ENCODE measurements at places on chromosomes 12 and 14.

DNA sequence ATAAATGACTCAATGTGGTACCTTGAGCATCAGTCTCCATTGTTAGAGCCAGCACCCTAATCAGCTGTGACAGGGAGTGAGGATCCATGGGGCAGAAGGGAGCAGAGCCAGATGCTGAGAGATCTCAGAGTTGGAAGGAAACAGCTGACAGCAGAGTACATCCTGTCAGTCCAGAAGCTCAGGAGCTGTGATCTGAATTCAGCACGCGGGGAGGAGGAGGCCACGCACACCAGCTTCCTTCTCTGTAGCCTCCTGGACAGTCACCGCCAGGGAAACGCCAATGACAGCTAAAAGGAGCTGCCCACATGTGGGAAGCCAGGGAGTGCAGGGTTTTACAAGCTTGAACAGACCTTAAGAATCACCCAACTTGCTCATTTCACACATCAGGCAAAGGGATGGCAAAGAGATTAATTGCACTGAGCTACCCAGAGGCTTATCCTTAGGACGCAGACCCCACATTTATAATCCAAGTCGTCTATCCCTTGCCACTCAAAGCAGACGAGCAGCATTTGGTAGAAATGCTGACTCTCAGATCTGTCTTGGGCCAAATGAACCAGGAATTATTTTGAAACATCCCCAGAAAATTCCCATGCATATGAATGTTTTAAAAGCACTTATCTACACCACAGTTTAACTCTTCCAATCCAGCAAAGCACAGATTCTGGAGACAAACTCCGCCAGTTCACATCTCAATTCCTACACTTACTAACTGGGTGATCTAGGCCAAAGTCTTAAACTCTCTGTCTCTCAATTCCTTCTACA, 322.6 kb upstream of the TMTC1 start:
- DNase-seq: no peak

DNA sequence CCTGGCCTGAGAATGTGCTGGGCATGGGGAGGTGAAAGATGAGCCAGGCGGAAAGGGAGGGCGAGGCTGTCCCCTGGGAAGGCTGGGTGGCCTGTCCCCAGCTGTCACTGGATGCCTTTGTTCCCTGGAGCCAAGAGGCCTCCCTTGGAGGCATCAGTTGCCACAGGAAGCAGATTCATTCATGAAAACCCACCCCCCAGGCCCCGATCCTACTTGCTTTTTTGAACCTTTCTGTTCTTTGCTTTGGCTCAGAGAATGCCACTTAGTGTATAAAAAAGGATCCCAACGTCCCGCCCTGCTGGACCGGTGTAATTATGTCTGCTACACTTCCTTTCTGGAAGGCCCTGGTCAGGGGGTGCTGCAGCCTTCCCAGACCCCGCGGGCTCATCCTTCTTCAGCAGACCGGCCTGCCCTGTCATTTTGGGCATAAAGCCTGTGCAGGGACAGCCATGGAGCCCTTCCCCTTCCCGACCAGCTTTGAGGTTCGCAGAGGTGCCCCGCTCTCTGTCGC, 220.2 kb downstream of the SLC41A2 start:
- DNase-seq: no peak

DNA sequence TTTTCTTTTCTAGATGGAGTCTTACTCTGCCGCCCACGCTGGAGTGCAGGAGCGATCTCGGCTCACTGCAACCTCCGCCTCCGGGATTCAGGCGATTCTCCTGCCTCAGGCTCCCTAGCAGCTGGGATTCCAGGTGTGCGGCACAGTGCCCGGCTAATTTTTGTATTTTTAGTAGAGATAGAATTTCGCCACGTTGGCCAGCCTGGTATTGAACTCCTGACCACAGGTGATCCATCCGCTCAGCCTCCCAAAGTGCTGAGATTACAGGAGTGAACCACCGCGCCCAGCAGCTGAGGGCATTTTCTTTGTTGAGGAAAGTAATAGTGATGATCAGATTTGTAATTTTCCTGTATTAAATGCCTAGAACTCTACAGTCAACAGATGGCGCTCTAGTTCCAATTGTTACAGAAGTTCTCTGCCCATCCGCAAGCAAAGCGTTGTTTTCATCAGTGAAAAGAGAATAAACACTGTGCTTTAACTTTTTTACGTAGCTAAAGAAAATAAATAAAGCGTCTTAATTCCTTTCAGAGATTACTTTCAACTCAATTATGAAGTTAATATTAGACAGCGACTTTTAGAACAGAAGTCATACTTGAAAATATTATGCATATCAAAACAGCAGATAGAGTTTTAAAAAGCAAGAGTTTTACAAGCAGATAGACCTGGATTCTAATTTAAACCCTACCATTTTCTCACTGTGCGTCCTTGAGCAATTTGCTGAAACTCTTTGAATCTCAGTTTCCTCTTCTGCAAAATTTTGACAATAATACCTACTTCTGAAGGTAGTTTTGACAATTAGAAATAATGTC, 335.1 kb downstream of the DUSP6 start:
- DNase-seq: no peak

DNA sequence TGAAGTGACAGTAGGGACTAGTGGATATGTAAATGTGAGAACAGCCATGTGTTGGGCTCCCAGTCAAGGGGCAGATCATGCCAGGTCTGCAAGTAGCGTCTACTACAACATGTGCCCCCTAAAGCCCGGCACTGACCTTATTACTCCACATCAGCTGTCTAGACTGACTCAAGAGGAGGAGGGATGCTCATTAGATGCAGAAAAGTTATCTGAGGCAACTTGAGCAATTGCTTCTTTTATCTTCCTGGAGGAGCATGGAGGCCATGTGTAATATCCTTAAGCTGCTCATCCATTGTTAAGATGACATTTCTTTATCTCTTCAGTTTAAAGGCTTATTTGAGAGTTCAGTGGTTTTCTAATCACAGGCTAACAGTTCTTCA, 404.7 kb upstream of the FLRT2 start:
- DNase-seq: no peak

- DNase-seq: no peak
Observed at GRCh38 chr12:43988838-43989560, 153.1 kb downstream of the TMEM117 start.

- no peak for DNase-seq
Observed at GRCh38 chr14:69034612-69035262, 55.6 kb upstream of the ACTN1 start.

DNA sequence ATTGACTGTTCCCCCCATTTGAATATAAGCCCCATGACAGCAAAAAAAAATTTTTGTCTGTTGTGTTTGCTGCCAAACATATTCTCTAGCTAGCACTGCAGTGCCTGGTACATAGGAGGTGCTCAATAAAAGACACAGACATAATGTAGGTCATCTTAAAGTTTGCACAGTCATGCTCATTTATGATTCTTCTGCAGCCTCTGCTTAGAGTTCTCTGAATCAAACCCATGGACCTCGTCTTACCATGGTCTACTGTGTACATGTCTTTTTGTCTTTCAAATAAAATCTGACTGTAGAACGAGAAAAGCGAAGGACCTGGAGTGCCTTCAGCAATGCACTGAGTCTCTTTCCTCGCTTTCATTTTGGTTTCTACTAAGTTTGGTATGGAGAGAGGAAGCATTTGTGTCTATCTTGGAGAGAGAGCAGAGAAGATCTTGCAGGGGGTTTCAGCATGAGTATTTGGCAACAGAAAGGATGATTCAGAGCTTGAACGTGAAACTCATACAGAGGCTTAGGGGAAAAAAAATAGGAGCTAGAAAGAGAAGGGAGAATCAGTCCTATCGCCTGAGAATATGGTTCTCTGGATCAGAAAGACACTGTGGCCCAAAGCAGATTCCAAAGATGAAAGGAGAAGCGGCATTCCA, 38.8 kb upstream of the TMCC3 start:
- no peak for DNase-seq

GRCh38 chr12:12007001-12007712, 63.6 kb upstream of the BCL2L14 start:
- no peak for DNase-seq

DNA sequence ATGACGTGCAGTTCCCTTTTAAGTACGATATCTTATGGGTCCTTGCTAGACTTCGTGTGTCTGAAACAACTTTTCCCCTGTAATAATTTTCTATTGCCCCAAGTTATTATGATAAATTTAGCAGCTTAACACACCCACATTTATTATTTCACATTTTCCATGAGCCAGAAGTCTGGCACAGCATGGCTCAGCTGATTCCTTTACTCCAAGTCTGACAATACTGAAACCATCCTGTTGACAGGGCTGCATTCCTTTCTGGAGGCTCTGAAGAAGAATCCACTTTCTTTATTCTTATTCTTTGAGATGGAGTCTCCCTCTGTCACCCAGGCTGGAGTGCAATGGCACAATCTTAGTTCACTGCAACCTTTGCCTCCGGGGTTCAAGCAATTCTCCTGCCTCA, 80.9 kb downstream of the DENND5B start:
- no peak for DNase-seq

DNA sequence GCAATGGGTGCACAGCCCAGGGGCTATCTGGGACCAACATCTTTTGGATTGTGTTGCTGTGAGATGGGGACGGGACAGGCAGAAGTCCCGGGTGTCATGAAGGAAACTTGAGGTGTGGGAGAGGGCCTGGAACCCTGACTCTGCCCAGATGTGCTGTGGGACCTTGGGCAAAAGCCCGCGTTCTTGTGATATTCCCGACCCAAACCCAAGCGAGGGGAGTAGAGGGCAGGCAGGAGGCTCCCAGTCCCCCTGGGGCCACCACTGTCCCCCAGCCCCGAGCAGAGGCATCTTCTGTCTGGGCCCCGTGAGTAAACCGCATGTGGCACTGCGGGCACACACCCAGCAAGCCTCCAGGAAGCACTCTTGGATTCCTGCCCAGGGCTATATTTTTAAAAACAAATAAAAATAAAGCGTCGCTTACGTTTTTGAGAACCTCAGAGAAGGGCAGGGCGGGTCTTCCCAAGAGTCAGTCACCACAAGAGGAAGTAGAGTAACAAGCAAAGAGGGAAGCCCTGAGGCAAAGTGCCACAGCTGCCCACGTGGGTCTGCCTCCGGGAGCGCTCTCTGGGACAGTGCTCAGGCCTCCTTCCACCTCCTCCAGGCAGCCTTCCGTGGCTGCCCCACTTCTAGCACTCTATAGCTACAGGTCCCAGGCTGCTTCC, 39.5 kb downstream of the BEGAIN start:
- peak; percentile 72 for DNase-seq

DNA sequence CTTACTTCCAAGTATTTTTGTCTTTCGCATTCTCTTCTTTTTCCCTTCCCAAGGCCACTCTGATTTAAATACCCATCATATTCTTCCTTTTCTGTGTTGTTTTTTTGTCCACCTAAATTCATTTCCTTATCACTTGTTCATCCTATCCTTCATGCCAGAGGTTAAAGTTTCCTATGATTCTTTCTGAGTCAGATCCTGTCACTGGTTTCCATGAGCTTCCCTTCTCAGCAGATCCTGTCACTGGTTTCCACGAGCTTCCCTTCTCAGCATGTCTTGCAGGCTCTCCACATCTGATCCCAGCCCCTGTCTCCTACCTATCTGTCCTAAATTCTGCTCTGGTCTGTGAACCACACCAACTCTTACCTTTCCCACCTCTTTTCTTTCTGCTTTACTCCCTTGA, 311.8 kb upstream of the RGS6 start:
- DNase-seq: no peak

DNA sequence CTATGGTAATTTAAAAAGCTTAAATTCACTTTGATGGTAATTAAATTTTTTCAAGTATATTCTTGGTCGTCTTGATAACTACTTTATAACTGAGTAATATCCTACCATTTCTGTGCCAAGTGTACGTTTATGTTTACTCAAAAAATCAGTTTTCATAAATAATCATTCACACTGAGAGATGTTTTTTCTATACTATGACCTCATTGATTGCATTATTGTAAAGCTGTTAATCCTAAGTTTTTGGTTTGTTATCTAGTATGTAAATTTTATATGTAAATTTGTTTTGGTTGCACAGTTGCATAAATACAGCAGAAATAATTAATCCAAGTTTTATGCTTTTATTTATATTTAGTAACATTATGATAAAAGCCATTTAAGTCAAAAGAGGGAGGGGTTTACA, 196.4 kb upstream of the PRICKLE1 start:
- no peak for DNase-seq

GRCh38 chr12:9763025-9763424, 2.3 kb upstream of the CD69 start:
- no peak for DNase-seq

DNA sequence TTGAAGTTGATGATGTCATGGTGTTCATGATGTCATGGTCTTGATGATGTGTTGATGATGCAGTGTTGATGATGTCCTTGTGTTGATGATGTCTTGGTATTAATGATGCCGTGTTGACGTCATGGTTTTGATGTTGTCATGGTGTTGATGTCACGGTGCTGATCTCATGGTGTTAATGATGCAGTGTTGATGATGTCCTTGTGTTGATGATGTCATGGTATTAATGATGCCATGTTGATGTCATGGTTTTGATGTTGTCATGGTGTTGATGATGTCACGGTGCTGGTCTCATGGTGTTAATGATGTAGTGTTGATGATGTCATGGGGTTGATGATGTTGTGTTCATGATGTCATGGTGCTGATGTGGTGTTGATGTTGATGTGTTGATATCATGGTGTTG, 48.0 kb upstream of the RIMBP2 start:
- DNase-seq: no peak

- DNase-seq: no peak
Observed at GRCh38 chr12:110224379-110225304, 56.4 kb upstream of the ATP2A2 start.

DNA sequence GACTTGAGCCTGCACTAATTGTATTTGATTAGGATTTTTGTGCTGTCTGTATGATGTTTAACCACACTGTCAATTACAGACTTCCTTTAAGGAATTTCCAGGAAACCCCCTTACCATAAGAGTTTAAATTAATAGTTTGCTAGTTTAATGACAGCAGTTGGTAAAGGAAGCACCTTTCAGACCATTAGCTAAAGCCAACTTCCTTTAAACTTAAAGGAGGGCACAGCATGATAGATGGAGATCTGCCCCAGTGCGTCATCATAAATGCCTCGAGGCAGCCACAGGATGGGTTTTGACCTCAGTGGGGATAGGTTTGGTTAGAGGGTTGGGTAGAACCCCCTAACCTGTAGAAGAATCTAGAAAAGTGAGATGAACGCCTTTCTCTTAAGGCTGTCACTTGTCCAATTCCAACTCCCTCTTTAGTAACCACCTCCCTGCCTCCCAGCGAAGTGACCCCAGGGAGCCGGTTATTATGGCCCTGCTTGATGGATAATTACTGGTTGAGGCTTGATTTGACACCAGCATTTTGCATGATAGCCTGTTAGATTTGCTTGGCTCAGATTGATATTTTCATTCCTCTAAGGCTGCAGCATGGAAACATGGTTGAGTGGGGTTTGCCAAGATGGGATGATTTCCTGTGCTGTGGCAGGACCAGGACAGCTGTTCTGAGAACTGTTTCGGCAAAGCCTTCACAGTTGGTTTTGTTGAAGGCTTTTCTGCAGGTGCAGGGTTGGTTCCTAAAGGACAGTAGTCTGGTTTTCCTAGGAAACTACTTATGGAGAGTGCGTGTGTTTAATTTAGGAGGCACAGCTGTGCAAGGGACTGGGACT, 62.7 kb downstream of the CHST11 start:
- DNase-seq: peak; percentile 49

DNA sequence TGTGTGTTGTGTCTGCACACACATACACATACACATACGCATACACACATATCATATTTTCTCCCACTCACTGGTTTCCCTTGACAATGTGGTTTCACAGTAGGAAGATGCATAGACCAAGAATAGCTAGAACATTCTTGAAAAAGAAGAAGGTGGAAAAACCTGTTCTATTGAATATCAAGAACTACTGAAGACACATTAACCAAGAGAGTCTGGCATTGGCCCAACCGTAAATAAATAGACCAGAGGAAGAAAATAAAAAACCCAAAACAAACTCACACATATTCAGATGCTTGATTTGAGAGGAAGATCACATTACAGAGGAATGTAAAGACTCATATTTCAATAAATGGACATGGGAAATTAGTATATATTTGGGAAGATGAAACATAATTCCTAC, 311.3 kb downstream of the FOXG1 start:
- no peak for DNase-seq
